Activated CD4-positive, alpha-beta T cell treated with anti-CD3 and anti-CD28 coated beads for 4 hours (primary cell): ENCODE measurements at places on chromosomes 16 and 17.
A peak's percentile ranks its signal among the peaks of the same experiment; 100 is the strongest.

DNA sequence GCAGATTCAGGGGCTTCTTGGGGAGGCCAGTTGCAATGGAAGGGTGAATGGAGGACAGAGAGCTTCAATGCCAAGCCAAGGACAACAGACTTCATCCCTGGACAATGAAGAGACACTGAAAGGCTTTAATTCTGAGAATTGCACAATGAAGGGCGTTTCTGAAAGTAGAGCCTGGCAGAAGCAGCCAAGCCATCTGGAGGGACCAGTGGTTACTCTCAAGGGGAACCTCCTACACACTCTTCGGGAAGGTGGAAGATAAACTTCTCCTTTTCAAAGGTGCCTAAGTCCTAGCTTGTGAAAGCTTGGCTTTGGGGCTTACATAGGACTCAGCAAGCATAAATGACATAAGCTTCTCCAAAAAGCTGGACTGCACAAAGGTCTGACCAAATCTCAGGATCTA lies 6.2 kb upstream of the CES1 start:
- no peak for DNase-seq

GRCh38 chr17:59845595-59846393 lies 46.9 kb downstream of the TUBD1 start:
- DNase-seq: peak; percentile 56

DNA sequence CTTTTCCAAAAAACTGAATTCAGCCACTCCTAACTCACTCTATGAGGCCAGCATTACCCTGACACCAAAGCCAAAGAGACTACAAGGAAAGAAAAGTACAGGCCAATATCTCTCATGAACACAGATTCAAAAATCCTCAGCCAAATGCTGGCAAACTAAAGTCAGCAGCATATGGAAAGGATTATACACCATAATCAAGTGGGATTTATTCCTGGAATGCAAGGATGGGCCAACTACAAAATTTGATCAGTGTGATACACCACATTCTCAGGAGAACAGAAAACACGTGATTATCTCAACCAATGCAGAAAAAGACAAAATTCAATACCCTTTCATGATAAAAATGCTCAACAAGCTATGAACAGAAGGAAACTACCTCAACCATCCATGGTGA lies 7.7 kb upstream of the AATK start:
- no peak for DNase-seq

- DNase-seq: no peak
Observed at GRCh38 chr17:62110923-62111484, 45.9 kb upstream of the MED13 start.

DNA sequence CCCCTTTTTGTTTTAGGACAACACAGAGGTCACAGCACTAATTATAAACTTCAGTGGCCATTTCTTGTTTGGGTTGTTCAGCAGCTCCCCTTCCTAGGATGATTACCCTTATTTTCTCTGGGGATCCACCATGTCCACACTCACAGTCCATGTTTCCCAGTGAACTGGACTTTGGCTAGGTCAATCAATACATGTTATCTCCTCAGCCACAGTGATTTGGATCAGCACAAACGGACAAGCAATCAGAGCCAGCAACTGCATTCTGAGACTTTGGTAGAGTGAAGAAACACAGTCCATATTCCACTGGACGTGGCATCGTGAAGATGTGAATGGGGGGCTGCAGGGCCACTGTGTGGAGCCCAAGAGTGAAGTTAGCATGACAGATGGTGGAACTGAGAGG lies 4.6 kb downstream of the TMEM220 start:
- DNase-seq: no peak
